ENCODE measurements at places on chromosomes 4 and X.

DNA sequence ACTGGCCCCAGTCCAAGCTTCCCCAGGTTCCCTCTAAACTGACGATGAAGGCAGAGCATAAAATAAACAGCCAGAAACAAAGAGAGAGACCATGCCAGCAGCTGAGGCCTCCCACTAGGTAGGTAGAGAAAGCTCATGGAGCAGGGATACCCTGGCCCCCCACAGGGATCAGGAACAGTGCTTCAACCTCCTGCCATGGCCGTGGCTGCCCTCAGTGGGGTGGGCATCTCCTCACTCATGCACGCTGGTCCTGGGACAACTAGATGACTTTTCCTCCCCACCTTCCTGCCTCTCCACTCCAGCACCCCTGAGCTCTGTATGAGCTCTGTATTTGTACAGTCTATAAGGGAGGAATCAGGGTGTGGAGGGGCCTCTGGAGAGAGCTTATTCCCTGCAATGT is 117.7 kb upstream of the PSAPL1 start:
- no peak for DNase-seq

GRCh38 chrX:56782791-56783449 is 53.9 kb downstream of the NBDY start:
- DNase-seq, result no peak

DNA sequence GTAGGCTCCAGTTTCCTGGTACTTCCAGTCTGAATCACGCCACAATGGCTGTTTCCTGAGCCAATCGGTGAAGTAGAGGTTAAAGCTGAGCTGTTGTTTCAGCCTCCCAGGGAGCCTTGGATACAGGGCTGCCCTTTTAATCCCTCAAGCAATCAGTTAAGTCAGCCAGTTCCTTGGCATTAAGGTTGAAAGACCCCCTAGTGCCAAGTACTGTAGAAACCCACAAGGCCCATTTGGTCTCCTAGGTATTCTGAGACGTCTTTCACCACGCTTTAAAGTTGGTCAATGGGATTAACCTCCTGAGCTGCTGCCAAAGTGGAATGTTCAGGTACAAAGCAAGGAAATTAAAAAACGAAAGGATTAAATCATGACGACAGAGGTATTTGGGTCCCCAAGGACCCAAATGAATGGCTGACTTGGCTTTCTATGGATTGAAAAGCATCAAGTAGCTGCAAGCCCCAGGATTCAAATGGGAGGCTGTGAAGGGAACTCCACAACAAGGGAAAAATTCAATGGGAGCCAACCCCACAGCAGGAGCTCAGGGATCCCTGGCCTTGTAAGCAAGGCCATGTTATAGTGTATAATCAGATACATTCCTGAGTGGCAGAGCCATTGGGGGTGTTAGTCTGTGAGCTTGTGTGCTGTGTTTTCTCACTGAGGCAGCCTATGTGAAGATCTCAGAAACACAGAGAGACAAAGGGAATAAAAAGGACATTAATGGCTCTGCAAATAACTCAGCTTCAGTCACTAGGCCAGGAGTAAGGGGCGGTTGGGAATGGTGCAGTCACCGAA is 86.0 kb downstream of the ATG4A start:
- no peak for DNase-seq

DNA sequence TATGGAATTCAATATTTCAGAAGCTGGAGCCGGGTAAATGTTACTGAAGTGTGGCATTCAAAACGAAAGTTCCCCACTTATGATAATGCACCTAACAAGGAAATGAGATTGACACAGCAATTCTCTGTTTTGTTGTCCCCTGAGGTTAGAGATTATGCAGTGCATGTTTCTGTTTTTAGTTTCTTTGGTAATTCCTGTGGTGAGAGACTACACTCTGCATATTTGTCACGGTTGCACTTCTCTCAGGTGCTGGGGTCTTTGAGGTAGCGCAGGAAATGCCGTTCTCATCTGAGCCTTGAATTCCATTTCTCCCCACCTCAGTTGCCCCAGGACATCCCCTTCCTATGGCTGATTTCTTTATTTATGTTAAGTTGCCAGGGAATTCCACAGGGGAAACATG is 15.3 kb upstream of the BEND4 start:
- DNase-seq, result no peak

GRCh38 chr4:16693641-16694040 is 204.8 kb downstream of the LDB2 start:
- DNase-seq, result no peak

DNA sequence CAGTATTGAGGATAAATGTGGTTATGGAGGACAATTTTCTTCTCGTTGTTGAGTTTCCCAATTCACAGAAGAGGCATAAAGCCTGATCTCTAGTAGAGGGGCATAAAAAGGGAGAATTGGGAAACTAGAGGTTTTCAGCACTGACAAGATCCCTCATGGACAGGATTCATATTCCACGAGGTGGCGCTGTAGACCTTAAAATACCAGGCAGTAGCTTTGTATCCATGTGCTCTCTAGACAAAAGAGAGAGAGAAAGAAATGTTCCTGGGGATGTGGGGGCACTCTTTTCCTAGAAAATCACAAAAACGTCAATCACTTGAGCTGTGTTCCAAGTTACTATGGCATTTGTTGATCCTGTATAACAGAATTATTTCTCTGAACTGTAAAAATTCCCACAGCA is 128.3 kb downstream of the MAGEE1 start:
- no peak for DNase-seq

- no peak for DNase-seq
Observed at GRCh38 chr4:15414551-15415091, 13.2 kb upstream of the C1QTNF7 start.

- DNase-seq, result no peak
Observed at GRCh38 chr4:67204441-67204840, 340.9 kb downstream of the CENPC start.

GRCh38 chr4:186500721-186501304 is 54.6 kb downstream of the MTNR1A start:
- no peak for DNase-seq

GRCh38 chrX:83521905-83522304 is 13.8 kb downstream of the POU3F4 start:
- no peak for DNase-seq

- no peak for DNase-seq
Observed at GRCh38 chrX:150477371-150477770, 91.0 kb upstream of the MTM1 start.

DNA sequence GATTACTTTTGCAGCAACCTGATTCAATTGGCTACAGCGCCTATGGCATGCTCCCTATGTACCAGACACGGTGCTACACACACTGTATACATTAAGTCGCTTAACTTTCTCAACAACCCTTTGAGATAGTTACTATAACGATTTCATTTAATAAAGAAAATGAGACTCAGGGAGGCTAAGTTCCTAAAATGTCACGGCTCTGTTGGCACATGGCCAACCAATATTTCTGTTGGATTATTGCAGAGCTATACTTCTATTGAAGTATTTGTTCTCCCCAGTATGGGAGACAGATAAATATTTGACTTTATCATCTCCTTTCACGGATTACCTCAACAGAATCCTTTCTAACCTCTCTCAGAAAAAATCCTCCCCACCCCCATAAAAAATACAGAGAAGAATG is 25.3 kb downstream of the CLNK start:
- no peak for DNase-seq

DNA sequence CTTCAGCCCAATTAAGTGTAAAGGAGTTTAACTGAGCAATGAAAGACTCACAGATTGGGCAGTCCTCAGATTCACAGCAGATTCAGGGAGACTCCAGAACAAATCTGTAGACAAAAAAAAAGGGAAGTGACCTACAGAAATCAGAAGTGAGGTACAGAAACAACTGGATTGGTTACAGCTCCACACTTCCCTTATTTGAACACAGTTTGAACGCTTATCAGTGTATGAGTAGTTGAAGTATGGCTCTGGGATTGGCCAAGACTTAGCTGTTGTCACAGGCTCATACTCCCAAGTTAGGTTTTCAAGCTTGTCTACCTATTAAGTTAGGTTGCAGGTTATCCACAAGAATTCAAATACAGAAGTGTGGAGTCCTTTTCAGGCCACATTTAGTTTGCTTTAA is 112.4 kb upstream of the ELOVL6 start:
- no peak for DNase-seq

DNA sequence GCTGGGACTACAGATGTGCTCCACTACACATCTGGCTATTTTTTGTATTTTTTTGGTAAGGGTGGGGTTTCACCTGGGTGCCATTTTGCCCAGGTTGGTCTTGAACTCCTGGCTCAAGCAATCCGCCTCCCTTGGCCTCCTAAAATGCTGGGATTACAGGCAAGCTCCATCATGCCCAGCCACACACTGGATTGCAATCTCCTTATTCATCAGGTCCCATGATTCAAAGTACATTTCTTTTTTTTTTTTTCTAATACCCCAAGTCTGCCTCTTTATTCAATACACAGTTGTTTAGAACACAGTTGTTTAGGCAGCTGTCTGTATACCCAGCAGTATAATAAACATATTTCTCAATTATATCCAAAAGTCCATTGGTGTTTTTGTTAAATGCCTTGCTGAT is 130.3 kb upstream of the ARSJ start:
- no peak for DNase-seq

- no peak for DNase-seq
Observed at GRCh38 chr4:3781193-3781886, 15.2 kb downstream of the ADRA2C start.

DNA sequence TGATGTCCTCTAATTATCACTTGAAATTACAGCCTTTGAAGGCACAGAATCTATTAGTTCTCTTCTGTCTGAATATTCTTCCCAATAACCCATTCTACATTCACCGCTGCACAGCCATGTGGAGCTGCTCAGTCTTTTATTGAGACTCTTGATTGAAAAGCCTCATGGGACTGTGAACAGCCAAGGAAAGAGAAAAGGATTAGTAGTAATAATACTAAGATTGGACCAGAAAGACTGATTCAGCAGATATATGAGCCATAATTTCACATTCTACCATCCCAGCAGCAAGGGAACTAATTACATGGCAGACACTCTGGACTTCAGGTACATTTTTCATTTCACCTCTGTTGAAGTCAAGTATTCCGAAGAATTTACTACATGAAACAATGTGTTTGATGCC is 2471.7 kb downstream of the ARAP2 start:
- DNase-seq, result no peak

DNA sequence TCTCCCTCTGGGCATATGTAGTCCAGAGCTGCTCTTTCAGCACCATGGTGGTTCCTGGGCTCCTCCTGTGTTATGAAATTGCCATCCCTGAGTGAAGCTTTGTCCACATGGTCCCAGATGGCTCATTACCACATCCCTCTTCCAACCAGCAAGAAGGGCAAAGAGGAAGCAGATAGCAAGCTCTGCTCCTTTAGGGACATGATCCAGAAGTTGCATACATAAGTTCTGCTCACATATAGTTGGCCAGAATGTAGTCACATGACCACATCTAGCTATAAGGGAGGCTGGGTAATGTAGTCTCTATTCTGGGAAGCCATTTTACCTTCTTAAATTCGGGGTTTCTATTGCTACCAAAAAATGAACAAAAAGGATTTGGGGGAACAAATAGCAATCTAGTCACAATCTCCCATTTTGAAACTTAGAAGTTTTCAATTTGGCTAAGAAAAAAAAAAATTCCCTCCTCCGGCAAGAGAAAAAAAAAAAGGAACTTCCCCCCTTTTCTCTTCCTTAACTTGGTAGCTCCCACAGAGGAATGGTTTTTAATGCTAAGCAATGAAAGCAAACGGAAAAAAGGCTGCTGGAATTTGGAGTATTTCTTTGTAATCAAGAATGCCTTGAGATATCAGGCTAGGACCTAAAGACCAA is 88.2 kb upstream of the USP9X start:
- DNase-seq, result no peak

DNA sequence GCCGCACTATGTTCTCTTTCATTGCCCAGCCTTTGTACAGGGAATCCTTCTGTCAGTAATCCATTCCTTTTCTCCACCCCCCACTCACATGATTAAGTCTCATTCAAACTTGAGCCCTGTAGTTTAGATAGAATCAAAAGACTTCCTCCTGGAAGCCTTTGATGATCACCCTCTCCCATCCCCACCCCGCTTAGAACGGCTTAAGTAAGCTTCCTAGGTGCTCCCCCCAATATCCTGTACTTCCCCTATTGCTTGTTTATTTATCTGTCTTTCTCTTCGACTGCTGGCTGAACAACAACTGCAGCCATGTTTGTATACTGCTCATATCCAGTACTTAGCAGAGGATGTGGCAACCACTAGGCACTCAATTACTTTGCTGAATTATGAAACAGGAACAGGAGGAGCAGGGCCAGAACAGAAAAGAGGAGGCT is 38.5 kb upstream of the GPC3 start:
- no peak for DNase-seq

DNA sequence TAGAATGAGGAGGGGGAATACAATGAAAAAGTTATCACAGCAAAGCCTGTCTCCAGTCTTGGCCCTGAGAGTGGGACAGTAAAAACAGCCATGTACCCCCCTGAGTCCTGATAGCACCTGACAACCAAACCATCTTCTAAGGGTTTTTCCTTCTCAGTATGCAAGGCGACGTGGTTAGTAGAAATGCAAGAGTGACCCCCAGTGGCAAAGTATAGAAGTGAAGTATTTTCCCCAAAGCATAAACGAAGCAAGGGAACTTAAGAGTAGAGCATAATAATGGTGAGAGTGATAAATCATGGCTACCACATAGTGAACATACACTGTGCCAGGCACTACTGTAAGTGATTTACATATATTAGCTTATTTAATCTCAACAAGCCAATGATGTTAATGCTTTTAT is 52.8 kb downstream of the FAM47C start:
- DNase-seq, result no peak

- no peak for DNase-seq
Observed at GRCh38 chrX:9515973-9516538, 51.2 kb downstream of the TBL1X start.

- no peak for DNase-seq
Observed at GRCh38 chr4:78205591-78205990, 148.5 kb downstream of the FRAS1 start.

DNA sequence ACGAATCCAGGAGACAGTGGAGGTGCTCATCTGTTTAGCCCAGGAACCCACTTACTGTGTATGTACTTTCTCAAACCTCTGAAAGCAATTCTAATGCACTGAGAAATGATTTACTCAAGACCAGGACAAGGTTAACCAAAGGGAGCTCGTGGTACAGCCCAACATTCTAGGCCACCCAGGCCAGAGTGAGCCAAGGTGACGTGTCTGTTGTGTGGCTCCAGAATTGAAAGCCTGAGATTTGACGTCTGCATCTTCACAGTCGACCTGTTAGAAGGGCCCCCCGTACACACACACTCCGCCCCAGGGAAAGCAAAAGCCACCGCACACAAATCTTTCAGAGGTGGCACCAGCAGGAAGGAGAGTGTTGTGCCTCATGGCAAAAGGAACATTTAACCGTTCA is 2.3 kb downstream of the MAP3K15 start:
- no peak for DNase-seq

DNA sequence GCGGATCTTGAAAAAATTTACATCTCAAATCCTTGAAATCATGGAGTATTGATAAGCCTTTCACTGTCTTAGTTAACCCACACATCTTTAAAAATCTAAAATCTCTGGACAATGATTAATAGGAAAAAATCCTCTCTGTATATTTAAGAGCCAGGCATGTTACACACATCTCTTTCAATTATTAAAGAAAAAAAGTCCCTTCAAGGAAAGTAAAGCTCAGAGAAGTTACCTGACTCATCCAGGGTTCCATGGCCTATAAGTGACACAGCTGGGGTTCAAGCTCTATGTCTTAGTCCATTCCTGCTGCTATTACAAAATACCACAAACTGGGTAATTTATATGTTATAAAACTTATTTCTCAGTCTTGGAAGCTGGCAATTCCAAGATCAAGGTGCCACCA is 14.2 kb upstream of the FGF16 start:
- DNase-seq, result no peak

- DNase-seq, result no peak
Observed at GRCh38 chrX:120726294-120726693, 96.4 kb upstream of the C1GALT1C1 start.

Data from NCI-H2029 treated with DMSO at 0.1 percent for 48 hours (cell line).